ENCODE measurements at places on chromosomes 2 and 18. TPM values are rescaled to one million over a fixed set of nuclear protein-coding genes. Genes with fewer than 3 reads are reported as not detected.
A peak's percentile ranks its signal among the peaks of the same experiment; 100 is the strongest.

Gene FBXO11
- polyA plus RNA-seq = 53.3 TPM

Gene SCN7A
- 0.77 TPM for polyA plus RNA-seq

Gene ANO7
- polyA plus RNA-seq = 3.4 TPM

Gene ARHGAP15
- not detected for polyA plus RNA-seq

- no peaks in the 10 kb centered on the region for H3K36me3 ChIP-seq
- no peaks in the 10 kb centered on the region for H3K4me1 ChIP-seq
- DNase-seq = no peak
- no peak overlapping the region for H3K27ac ChIP-seq
- no peak overlapping the region for H3K4me3 ChIP-seq
Measured at GRCh38 chr2:119178776-119179175, 20.2 kb upstream of the C1QL2 start.

DNA sequence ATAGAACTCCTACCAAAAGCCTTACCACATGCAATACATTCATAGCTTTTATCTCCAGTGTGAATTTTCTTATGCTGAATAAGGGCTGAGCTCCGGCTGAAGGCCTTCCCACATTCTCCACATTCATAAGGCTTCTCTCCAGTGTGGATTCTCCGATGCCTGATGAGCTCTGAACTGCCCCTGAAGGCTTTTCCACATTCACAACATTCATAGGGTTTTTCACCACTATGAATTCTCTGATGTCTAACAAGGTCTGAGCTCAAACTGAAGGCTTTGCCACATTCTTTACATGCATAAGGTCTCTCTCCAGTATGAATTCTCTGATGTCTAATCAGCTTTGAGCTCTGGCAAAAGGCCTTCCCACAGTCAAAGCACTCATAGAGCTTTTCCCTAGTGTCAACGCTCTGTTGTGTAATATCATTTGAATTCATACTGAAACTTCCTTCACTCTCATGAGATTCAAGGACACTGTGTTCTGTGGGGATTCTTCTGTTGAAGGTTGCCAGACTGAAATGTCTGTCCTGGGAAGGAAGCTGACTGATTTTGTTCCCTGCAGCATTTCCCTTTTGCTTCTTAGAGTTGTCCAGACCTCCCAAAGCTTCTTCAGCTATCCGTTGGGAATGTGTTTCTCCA lies 12.9 kb downstream of the ZNF397 start:
- H3K36me3 ChIP-seq = peaks cover 19% of the 10 kb centered on the region
- H3K27ac ChIP-seq = no peak overlapping the region
- H3K4me1 ChIP-seq = no peaks in the 10 kb centered on the region
- no peak overlapping the region for H3K4me3 ChIP-seq
- H3K27me3 ChIP-seq = no peaks in the 10 kb centered on the region
- no peak for DNase-seq

Gene VAPA
- polyA plus RNA-seq = 260 TPM

DNA sequence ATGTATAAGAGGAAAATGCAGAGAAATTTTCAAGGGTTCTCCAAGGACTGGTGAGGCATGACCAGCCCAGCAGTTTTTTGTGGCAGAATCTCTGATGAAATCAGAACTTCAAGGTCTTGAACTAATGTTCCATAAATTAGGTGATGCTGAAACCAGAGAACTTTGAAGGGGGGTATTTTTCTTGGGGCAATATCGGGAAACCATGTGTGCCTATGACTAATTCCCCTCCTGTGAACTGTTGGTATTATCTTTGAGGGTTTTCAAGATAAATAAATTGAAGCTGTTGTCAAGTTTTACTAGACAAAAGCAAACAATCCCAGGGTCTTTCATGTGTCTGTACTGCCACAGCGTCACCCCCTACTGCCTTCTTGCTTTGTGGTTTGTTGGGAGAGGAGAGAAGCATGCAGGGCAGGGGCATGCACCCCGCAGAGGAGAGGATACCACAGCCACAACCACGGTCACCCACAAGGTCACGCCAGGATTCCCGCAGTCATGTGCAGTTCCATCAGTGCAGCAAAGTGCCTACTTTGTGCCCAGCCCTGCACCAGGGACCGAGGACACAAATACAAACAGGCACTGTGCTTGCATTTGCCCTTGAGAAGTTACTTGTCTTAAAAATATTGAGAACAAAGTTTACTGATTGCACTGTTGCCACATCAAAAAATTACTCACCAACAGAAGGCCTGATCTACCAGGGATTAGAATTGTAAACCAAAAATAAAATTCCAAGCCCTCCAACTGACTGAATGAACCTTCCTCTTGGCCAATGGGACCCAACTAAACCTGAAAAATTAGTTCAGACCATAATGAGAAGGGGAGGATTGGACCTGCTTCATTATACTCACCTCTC lies 413.3 kb upstream of the TRIB2 start:
- no peak overlapping the region for H3K4me3 ChIP-seq
- DNase-seq = peak; percentile 92

- no peak overlapping the region for H3K27ac ChIP-seq
- no peaks in the 10 kb centered on the region for H3K36me3 ChIP-seq
- peak; percentile 48 for DNase-seq
- no peak overlapping the region for H3K4me3 ChIP-seq
- peaks cover 16% of the 10 kb centered on the region for H3K4me1 ChIP-seq
Measured at GRCh38 chr2:204468746-204469429, 76.4 kb upstream of the PARD3B start.

DNA sequence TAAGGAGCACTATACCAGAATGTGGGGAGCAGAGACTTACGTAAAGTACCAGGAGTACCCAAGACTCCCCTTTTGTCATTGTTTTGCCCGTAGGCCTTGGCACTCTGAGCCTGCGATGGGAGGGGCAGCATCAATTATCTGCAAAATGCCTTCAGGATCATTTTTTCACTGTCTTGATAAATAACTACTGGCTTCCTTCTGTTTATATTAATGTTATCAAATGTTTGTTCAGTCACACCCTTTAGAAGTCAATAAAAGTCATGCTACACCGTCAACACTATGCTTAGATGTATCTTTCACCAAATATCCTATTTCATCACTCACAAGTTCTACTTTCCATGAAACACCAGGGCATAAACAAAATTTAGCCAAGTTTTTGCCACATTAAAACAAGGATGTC lies 116.3 kb downstream of the FSIP2 start:
- H3K4me1 ChIP-seq = no peaks in the 10 kb centered on the region
- H3K36me3 ChIP-seq = no peaks in the 10 kb centered on the region
- H3K4me3 ChIP-seq = no peak overlapping the region
- H3K27me3 ChIP-seq = no peaks in the 10 kb centered on the region

Gene TIMM21
- polyA plus RNA-seq = 120 TPM

Gene PHOSPHO2
- 7.0 TPM for polyA plus RNA-seq

DNA sequence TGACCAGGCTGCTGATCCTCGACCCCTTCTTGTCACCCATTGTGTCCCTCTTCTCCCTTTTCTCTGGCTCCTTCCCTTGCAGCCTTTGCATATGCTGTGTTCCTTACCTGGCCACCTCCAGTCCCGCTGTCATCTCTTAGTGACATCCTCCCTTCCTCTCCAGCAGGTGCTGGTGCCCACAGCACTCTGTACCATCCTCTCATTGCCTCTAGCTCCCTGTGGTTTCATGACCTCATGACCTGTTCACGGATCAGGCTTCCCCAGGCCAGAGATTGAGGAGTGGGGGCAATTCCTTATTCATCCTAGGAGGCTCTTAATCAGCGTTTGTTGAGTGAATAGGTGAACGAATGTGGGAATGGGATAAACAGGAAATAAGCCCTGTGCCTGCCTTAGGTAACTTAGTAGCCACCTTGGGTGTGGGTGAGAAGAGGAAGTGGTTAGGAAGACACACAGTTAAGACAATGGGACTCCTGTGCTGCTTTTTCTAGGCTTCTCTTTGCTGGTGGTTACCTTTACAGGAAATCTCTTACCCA lies 35.5 kb downstream of the ITGA6 start:
- H3K27ac ChIP-seq = no peak overlapping the region
- H3K4me1 ChIP-seq = no peaks in the 10 kb centered on the region
- H3K4me3 ChIP-seq = no peak overlapping the region
- no peaks in the 10 kb centered on the region for H3K36me3 ChIP-seq
- peaks cover 26% of the 10 kb centered on the region for H3K27me3 ChIP-seq
- DNase-seq = no peak

- no peak overlapping the region for H3K27ac ChIP-seq
- H3K36me3 ChIP-seq = no peaks in the 10 kb centered on the region
- DNase-seq = peak; percentile 32
- H3K4me3 ChIP-seq = no peak overlapping the region
Measured at GRCh38 chr2:240351088-240351741, 84.2 kb upstream of the GPC1 start.

DNA sequence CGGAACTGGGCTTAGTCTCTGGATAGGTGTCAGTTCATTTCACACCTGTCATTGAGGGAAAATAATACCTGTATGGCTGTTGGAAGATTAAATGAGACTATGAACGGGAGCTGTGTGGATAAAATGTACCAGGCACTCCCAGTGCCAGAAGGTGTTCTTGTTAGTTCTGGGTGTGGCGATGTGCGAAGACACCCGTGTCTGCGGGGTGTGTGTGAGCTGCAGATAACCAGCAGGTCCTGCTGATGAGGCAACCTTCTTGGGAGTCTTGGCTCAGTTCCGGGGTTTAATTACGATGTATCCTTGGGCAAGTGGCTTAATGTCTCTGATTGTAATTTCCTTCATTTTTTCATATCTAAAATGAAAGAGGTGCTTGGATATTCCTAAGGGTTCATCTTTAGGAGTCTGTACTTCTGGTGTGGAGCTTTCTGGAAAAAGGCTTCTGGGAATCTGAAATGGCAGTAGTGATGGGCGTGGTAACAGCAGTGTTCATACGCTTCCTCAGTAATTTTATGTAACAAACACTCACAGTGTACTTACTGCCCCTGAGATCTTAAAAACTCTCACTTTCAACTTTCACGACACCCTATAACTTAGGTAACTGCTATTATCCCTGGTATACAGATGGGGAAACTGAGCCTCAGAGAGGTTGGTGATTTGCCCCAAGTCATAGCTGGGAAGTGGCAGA lies 35.0 kb downstream of the NEDD4L start:
- H3K27me3 ChIP-seq = no peaks in the 10 kb centered on the region
- DNase-seq = no peak
- H3K4me1 ChIP-seq = no peaks in the 10 kb centered on the region
- H3K27ac ChIP-seq = no peak overlapping the region

GRCh38 chr18:31219395-31219794 lies 56.7 kb upstream of the DSC1 start:
- H3K4me1 ChIP-seq = no peaks in the 10 kb centered on the region
- no peak for DNase-seq
- no peak overlapping the region for H3K4me3 ChIP-seq
- H3K27ac ChIP-seq = no peak overlapping the region

- no peak overlapping the region for H3K4me3 ChIP-seq
- no peaks in the 10 kb centered on the region for H3K36me3 ChIP-seq
- peaks cover 29% of the 10 kb centered on the region for H3K4me1 ChIP-seq
- H3K27ac ChIP-seq = peak overlapping the region; percentile 83
- no peak for DNase-seq
Measured at GRCh38 chr2:222884805-222885424, 24.1 kb downstream of the ACSL3 start.

DNA sequence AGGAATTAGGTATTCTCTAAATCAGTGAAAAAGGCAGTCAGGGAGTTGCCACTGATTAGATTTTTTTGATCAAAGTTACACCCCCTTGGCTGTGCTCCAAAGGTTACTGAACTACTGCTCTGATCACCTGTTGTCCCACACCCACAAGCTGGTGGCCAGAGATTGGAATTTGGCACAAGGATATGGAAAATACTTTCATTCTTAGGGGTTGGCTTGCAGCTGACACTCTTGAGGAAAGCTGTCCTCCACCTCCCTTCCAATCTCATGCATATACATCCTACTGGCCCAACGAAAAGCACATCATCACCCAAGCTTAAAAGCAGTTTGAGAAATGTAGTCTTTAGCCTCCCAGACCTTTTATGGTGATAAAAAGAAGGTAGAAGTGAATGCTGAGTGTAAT lies 329.5 kb upstream of the CHAC2 start:
- H3K4me3 ChIP-seq = no peak overlapping the region
- no peak for DNase-seq
- no peaks in the 10 kb centered on the region for H3K27me3 ChIP-seq

GRCh38 chr2:23137166-23137565 lies 247.8 kb upstream of the KLHL29 start:
- H3K36me3 ChIP-seq = no peaks in the 10 kb centered on the region
- H3K4me3 ChIP-seq = no peak overlapping the region
- no peaks in the 10 kb centered on the region for H3K27me3 ChIP-seq
- H3K4me1 ChIP-seq = peaks cover 12% of the 10 kb centered on the region
- no peak overlapping the region for H3K27ac ChIP-seq
- DNase-seq = no peak

Gene RAB17
- polyA plus RNA-seq = 3.1 TPM

GRCh38 chr2:101610750-101611315 lies 86.7 kb upstream of the MAP4K4 start:
- no peaks in the 10 kb centered on the region for H3K36me3 ChIP-seq
- H3K27ac ChIP-seq = no peak overlapping the region
- no peaks in the 10 kb centered on the region for H3K27me3 ChIP-seq
- no peak for DNase-seq
- H3K4me1 ChIP-seq = no peaks in the 10 kb centered on the region

GRCh38 chr2:39380525-39381150 lies 56.4 kb downstream of the MAP4K3 start:
- H3K4me3 ChIP-seq = no peak overlapping the region
- no peaks in the 10 kb centered on the region for H3K27me3 ChIP-seq
- H3K27ac ChIP-seq = peak overlapping the region; percentile 29
- DNase-seq = no peak

- H3K4me1 ChIP-seq = peaks cover 13% of the 10 kb centered on the region
- no peak for DNase-seq
- no peak overlapping the region for H3K27ac ChIP-seq
- no peak overlapping the region for H3K4me3 ChIP-seq
- H3K27me3 ChIP-seq = no peaks in the 10 kb centered on the region
- H3K36me3 ChIP-seq = no peaks in the 10 kb centered on the region
Measured at GRCh38 chr18:43774497-43774896, 497.2 kb upstream of the SYT4 start.

DNA sequence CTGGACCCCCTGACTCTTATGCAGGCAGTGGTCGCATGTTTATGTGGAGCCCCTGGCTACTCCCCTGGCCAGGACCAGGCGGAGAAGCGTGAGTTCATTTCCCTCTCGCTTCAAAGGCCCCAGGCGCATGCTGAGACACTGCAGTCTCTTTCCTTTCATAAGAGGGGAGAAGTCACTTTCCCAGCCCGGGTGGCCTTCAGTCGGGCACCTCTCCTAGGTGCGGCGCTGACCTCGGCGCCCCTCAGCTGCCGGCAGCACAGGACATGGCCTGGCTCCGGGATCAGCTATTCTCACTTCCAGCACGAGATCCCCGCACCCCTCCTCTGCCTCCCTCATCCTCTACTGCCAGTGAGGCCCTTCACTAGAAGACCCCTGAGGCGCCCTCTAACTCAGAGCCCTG lies 184.7 kb upstream of the PXDN start:
- no peaks in the 10 kb centered on the region for H3K36me3 ChIP-seq
- H3K27me3 ChIP-seq = no peaks in the 10 kb centered on the region
- DNase-seq = no peak
- H3K4me3 ChIP-seq = no peak overlapping the region

GRCh38 chr18:49812286-49813068 lies 856 bp downstream of the ACAA2 start:
- peak overlapping the region; percentile 86 for H3K27ac ChIP-seq
- peak overlapping the region; percentile 53 for H3K4me3 ChIP-seq
- H3K4me1 ChIP-seq = peaks cover 14% of the 10 kb centered on the region

GRCh38 chr2:212845941-212846340 lies 305.5 kb downstream of the IKZF2 start:
- H3K4me3 ChIP-seq = no peak overlapping the region
- no peak for DNase-seq
- H3K36me3 ChIP-seq = no peaks in the 10 kb centered on the region
- no peaks in the 10 kb centered on the region for H3K4me1 ChIP-seq

Gene CD226
- polyA plus RNA-seq = 0.02 TPM

Gene FZD7
- polyA plus RNA-seq = 13.4 TPM

Gene PSMA8
- not detected for polyA plus RNA-seq
